Mammary epithelial cell (primary cell): ENCODE measurements at places on chromosomes 1 and 21.

GRCh38 chr1:239558559-239558958, 172.2 kb downstream of the CHRM3 start:
- no peak for DNase-seq

- peak; percentile 48 for DNase-seq
Observed at GRCh38 chr1:85320371-85321131, 44.1 kb upstream of the BCL10 start.

DNA sequence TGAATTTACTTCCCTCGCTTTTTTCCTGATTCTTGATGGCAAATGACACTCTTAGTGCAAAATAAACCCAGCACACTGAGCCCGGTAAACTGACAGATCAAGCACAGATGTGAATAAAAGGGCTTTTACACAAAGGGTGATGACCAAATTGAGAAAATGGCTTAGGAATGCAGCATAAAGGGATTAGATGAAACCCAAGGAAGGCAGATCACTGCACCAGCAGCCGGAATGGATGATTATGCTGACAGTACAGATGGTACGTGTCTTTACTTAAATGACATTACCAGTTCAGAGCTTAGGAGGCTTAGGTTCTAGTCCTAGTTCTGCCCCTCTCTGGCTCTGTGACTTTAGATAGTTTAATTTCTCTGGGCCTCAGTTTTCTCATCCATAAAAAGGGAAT, 12.0 kb downstream of the PKP1 start:
- DNase-seq = no peak

GRCh38 chr1:14786109-14786675, 187.7 kb downstream of the KAZN start:
- no peak for DNase-seq

- DNase-seq = peak; percentile 32
Observed at GRCh38 chr1:55275151-55275748, 60.1 kb upstream of the USP24 start.

DNA sequence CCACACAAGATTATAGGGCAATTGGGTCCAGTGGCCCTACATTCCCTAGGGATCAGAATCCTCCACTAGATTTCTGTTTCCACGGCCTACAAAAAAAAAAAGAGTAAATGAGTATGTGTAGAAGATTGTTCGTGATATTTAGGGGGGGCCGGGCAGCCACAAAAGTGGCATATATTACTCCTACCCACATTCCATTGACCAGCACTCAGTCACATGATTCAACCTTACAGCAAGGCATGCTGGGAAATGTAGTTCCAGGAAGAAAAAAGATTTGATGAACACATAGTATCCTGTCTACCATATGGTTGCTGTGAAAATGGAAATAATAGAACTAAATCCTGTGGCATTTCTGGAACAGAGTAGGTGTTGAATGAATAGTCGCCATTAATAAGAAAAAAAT, 43.4 kb upstream of the GJB5 start:
- DNase-seq = no peak

GRCh38 chr1:33299461-33300155, 21.3 kb downstream of the A3GALT2 start:
- DNase-seq = no peak

DNA sequence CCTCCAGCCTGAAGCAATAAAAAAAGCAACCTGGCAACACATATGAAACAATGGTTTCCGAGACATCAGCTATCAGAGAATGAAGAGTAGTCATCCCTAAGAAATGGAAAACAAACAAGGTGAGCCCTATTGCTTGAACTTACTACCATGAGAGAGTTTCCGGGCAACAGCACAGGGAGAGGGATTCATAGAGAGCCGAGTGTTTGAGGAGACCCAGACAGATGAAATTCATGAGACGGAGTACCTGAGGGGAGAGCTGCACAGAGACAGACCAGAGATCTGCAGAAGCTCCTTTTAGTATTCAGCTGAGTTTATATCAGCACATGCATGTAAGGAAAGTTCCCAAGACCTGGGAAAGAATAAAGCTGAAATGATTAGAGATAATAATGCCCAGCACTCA, 19.8 kb downstream of the CRB1 start:
- no peak for DNase-seq

- peak; percentile 77 for DNase-seq
Observed at GRCh38 chr1:183633676-183634343, 1.8 kb downstream of the ARPC5 start.

- DNase-seq = no peak
Observed at GRCh38 chr21:24179110-24179509, 1428.2 kb downstream of the MRPL39 start.

DNA sequence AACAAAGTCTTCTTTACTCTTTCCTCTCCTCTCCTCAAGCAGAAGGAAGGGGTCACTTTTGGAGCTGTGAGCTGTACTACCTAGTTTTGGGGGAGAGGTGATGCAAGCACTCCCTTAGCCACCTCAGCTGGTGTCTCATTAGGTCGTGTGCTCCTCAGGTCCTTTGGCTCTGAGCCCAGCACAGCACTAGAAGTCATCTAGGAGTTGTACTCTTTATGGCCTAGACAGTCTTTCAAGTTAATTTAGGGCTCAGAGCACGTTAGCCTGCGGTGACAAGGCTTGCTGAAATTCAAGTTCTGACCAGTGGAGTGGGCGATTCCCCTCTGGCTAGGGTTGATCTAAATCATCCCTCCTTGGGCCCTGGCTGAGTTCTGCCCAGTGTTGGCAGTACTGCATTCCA, 48.0 kb upstream of the WDR26 start:
- DNase-seq = peak; percentile 74

DNA sequence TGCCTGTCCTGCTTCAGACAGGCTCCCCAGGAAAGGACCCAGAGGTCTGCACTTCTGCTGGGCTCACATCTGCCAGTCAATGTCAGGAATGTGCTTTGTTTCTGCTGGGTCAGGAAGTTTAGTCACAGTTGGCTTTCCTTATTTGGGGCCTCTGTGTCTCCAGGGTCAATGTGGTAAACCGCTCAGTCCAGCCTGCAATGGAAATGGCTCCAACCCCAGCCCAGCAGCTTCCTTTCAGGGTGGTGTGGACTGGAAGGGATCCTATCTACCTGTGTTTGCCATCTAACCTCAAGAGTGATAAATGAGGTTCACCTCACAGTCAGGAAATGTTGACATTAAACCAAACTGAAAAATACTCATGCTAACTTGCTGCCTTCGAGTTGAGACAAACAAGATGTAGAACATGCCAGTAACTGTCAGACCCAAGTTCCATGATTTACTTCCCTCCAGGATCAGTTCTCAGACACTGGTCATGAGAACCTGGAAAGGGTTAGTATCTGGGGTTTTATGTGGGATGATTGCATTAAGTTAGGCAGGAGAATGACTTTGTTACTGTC, 20.3 kb downstream of the ENO1 start:
- peak; percentile 77 for DNase-seq

- DNase-seq = no peak
Observed at GRCh38 chr1:29409616-29410015, 173.3 kb downstream of the PTPRU start.

DNA sequence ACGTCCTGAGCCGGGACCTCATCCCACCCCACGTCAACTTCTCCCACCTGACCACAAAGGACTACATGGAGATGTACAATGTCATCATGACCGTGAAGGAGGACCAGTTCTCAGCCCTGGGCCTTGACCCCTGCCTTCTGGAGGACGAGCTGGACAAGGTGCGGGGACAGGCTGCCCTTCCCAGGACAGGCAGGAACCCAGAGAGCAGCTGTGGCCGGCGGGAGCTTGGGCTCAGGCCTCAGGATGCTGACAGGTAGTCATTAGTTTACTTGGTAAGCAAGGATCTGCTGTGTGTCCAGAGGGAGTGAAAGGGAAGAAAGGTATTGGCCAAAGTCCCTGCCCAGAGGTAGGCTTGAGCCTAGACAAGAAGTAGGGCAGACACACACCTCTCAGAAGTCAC, 17.6 kb upstream of the KCNC4 start:
- DNase-seq = no peak

DNA sequence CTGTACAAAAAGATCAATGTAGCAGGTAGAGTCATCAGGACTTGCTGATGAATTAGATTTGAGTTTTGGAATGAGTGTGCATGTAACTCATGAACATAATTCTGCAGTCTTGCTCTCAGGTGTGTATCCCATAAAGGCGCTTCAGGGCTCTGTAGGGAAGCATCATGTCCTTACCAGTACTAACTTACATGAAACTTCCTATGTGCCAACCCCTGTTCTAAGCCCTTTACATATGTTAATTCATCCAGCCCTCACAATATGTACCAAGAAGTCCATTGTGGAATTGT, 2.1 kb upstream of the FCRLB start:
- DNase-seq = no peak

GRCh38 chr1:222204475-222204874, 343.4 kb downstream of the HHIPL2 start:
- DNase-seq = peak; percentile 56

DNA sequence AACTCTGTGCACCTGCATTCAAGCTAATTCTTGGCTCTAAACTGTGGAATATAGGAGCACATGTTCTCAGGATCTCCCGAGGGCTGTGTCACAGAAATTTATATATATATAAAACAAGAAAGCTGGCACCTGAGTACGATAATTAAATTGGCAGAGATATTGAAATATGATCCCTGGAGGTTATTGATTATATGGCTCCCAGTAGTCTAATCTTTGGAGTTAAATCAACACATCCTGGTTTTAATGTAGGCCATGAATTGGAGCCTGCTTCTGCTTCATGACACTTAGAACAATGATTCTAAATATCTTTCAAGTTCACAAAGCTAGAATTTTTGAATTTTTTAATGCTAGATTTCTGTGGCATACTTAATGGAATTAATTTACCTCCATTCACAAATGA, 84.3 kb downstream of the CTH start:
- DNase-seq = no peak

GRCh38 chr1:93758842-93759515, 77.3 kb upstream of the BCAR3 start:
- DNase-seq = no peak

DNA sequence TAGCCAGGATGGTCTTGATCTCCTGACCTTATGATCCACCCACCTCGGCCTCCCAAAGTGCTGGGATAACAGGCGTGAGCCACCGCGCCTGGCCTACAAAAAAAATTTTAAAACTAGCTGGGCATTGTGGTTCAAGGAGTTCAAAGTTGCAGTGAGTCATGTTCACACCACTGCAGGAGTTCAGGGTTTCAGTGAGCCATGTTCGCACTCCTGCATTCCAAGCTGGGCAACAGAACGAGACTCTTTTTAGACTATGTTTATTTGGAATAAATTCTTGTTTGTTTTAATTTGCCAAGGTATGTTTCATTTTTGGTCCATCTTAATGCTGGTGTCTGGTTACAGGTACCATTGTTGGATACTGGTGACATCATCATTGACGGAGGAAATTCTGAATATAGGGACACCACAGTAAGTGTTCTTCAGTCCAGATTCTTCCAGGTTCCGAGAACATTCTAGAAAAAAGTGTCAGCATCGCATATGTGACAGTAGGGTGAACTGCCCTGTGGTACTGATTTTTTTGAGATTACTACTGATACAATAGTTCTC, 3.9 kb downstream of the PGD start:
- no peak for DNase-seq

GRCh38 chr1:224526771-224527170, 89.3 kb upstream of the CNIH3 start:
- no peak for DNase-seq

DNA sequence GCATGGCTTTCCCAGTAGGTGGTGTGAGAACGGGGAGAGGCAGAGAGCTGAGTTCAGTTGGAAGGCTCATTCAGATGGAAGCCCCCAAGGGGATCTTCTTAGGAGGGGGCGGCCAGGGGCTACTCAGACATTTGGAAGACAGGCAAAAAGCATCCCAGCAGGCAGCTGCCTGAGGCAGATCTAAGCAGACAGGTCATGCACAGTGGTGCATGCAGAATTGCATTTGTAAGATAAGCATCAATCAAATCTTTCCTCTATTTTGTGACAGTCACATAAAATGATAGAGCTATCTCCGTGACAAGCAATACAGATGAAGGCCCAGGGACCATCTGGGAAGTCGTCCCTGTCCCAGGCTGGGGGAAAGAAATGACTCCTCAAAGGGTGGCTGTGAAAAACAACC, 3.8 kb downstream of the RAB3B start:
- DNase-seq = no peak

- DNase-seq = no peak
Observed at GRCh38 chr1:162321809-162322422, 54.7 kb downstream of the SPATA46 start.

DNA sequence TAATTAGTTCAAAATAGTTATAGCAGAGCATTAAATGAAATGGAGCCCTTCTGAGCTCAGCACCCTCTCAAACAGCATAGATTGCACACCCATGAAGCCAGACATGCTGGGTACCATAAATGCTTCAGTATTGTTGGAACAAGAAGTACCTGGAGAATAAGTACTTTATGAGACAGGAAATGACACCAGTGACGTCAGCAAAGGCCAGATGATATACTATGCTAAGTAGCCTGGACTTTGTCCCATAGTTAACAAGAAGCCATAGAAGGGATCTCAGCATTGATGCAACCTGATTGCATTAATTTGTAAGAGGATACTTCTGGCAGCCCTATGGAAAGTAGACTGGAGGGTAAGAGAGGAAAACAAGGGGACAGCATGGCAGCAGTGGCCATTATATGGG, 16.3 kb upstream of the GADD45A start:
- no peak for DNase-seq

- DNase-seq = peak; percentile 31
Observed at GRCh38 chr21:41953249-41953830, 478 bp downstream of the C2CD2 start.

DNA sequence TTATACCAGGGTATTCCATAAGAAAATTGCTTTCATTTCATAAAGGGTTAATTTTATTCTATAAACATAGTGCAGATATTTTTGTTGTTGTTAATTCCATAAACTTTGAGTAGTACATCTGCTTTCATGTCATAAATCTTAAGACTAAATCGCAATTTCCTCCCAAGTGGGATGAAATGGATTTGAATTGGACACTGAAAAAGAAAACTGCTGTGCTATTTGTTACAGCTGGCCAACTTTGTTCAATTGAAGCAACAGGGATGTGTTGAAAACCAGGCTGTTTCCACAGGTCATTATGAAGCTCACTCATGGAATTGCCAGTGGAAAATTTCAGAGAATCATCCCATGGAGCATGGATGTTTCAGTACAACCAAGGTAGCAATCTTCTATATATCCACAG, 252.5 kb upstream of the RGS18 start:
- no peak for DNase-seq

DNA sequence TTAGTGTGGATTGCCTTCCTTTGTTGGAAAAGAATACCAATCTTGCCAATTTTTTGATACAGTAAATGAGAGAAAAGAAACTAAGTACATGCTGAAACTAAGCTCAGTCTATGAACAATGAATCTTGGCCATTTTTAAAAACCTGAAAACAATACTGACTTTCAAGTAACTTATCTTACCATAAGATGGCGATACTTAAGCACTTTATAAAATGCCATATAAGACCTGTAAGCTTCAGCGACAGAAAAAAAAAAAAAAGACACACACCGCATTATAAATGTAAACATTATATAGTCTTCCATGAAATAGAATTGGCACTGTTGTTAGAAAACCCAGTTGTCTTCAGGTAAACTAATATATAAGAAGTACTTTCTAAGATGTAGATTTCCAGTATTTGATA, 3.0 kb downstream of the OLFM3 start:
- no peak for DNase-seq

GRCh38 chr1:159917533-159918351, 7.6 kb downstream of the TAGLN2 start:
- DNase-seq = no peak
